Bone marrow (tissue), 2 donors: ENCODE measurements at places on chromosomes 5 and 9.

DNA sequence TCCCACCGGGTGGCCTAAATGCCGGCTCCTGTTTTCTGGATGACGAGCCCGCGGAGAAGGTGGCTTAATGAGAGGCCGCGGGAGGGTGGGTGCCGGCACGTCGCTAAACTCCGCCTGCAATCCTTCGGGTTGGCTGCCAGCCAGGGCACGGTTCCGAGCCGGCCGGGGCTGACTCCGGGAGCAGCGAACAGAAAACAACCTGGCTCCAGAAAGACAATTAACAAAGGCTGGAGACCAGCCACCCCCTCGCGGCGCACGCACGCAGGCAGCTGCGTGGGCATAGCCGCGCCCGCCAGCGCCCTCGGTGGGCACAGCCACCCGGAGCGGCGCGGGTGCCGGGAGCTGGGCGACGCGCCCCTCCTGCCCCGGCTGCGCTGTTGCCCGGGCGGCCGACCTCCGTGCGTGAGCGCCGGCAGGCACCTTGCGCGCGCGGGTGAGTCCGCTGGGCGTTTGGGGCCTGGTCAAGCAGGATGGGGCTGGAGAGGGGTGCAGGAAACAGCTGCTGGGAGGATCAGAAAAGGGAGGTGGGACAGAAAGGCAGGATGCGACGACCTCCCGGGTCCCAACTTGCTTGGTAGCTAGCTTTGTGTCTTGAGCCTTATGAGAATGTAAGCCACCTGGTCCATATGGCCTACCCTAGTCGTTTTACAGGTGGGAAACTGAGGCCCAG, at the start of gene ARHGEF37:
TSS of gene ARHGEF37 (plus strand) at position 307 of the 670 bp plus-strand sequence. CDS start 16,272 bp downstream, outside the sequence.
- DNase-seq: no peak

DNA sequence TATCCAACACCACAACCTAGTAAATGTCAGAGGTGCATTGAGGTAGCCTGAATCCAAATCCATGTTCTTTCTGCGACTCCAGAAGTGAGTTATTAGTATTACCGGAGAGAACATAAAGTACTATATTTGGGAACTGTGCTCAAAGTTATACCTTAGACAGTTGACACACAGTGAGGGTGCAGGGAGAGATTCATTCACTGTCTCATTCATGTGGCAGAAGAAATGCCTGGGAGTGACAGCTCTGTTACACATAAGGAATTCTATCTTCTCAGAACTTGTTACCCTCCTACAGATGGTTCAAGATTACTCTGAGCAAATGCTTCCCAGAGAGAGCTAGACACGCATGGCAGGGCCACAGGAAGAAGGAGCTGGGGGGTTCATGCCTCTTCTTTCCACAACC, 103.0 kb downstream of the ATP10B start:
- DNase-seq: no peak

DNA sequence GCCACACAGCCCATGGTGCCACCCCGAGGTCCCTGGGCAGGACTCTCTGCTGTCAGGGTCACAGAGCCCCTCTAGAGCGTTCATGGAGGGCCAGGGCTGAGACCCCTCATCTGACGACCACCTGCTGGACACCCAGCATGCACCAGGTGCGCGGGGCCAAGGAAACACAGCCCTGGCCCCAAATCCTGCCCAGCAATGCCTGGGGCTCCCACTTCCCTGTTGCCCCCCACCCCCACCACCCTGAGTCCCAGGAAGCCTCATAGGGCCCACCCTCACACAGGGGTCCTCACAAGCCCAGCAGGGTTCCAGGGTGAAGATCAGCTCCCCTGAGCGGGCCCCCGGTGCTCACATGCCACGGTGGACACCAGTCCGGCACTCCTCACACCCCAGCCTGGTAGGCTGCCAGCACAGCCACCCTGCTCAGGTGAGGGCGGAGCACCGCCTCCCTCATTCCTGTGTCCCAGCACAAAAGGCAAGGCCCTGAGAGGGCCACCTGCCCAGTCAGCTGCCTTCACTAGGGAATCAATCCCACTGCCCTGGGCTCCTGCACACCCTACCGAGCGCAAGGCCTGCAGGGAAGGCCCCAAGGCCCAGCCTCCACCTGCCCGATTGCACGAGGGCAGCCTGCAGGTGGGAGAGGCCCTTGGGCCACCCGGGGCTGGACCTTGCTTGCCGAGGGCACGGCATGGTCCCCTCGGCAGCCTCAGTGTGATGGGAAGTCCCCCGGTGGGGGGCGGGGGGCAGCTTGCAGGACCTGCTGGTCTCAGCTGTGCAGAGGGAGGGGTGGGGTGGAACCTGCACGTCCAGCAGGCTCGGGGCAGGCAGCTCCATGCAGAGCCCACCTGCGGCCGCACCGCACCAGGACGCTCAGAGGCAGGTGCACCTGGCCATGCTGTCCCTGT, 56.4 kb upstream of the UBAC1 start:
- DNase-seq: no peak

GRCh38 chr5:172606156-172606785, 34.8 kb upstream of the NEURL1B start:
- no peak for DNase-seq

GRCh38 chr5:109767184-109767995, 77.7 kb downstream of the MAN2A1 start:
- DNase-seq: no peak

GRCh38 chr5:8288334-8288733, 419.4 kb downstream of the MTRR start:
- DNase-seq: no peak

GRCh38 chr5:144315994-144316634, 145.4 kb downstream of the KCTD16 start:
- no peak for DNase-seq

DNA sequence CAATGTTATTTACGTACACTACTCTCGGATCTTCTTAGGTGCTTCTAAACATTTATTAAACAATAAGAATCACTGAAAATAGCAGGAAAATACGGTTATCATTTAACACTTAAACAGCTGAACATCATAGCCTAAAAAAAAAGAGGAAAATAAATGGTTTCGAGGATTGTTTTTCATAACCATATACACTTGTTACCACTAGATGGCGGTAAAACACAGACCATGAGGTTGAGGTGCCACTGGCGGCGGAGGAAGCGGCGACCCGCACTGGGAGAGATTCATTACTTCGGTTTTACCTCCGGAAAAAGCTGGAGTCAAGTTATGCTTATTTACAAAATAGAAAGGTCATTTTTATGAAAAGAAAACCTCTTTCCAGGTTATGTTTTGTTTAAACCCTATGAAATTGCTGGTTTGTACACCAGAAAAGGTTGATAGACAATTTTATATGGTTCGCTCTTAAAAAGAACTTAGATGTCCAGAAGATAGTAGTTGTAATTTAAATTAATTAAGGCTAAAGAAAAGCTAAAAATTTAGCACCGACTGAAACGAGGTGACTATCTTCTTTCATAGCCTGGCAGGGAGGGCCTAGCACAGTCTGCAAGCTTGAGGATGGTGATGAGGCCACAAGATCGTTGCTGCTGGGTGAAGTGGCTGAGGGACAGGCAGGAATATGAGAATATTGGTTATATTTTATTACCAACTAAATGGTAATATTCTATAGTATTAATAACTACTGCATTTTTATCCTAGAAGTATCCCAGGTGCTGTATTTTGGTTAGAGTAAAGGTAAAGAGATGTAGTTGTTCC, 605.7 kb downstream of the RAB3C start:
- DNase-seq: no peak

DNA sequence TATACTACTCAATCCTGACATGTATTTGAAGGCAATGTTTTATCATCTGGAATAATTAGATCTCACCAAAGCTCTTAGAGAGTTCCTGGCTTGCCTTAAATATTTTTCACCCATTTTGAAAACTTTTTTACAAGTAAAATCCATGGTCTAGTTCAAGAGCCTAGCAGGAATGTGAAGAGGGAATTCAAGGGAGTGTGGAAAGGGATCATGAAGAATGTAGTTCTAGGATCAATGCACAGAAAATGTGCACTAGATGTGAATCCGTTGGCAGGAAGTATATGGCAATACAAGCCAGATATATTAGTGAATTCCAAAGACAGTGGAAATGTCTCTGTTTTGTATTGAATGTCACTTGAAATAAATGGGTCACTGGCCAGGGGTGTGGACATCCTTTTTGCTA, 167.9 kb upstream of the MOCS2 start:
- no peak for DNase-seq

GRCh38 chr9:86792136-86792535, 155.2 kb downstream of the GAS1 start:
- DNase-seq: no peak

- no peak for DNase-seq
These were observed 13.9 kb downstream of the SUSD3 start for GRCh38 chr9:93072383-93072795.

GRCh38 chr9:4417578-4418325, 72.5 kb upstream of the SLC1A1 start:
- no peak for DNase-seq

DNA sequence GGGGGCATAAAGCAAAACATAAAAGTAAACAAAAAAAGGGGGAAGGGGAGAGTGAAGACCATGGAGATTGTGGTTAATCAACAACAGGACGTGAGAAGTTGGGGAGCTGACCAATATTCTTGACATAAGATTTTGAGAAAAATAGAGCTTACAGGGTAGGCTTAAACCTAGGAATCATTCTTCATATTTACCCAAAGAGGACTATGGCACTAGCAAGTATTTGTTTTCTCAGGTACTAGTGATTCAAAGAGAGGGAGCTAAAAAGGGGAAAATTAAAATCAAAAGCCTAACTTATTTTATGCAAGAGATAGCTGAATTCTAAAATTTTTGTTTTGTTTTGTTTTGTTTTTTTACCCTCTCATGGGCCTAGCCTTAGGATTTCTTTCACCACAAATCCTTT, 427.5 kb downstream of the PIK3R1 start:
- DNase-seq: no peak

GRCh38 chr9:2742214-2742613, 24.9 kb downstream of the KCNV2 start:
- DNase-seq: no peak

- no peak for DNase-seq
These were observed 50.8 kb downstream of the ITGA1 start for GRCh38 chr5:52838326-52839015.

DNA sequence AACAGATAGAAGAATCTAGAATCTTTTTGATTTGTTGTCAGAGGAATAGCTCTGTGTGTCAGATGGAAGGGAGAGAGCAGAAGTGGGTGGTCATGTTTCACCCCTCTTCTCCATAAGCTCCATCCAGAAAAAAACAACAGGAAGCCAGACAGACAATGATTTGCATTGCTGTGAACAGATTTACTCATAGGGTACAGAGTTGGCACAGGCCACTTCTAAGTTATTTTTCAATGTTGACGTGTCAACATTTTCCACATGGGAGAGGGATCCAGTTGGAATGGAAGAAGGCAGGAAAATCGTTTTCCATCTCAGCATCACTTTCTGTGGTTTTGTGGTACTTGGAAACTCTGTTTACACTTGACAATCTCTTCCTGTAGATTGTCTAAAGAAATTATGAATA, 86.7 kb downstream of the INSYN2B start:
- DNase-seq: no peak

- no peak for DNase-seq
These were observed 62.1 kb upstream of the CPEB4 start for GRCh38 chr5:173826086-173826427.

- no peak for DNase-seq
These were observed 92.2 kb upstream of the MOCS2 start for GRCh38 chr5:53201746-53202145.

- DNase-seq: no peak
These were observed 13.0 kb upstream of the TMEFF1 start for GRCh38 chr9:100459963-100460362.

- no peak for DNase-seq
These were observed 346.8 kb downstream of the PIK3R1 start for GRCh38 chr5:68562308-68562707.

- no peak for DNase-seq
These were observed 33.8 kb upstream of the COL15A1 start for GRCh38 chr9:98909935-98910334.

DNA sequence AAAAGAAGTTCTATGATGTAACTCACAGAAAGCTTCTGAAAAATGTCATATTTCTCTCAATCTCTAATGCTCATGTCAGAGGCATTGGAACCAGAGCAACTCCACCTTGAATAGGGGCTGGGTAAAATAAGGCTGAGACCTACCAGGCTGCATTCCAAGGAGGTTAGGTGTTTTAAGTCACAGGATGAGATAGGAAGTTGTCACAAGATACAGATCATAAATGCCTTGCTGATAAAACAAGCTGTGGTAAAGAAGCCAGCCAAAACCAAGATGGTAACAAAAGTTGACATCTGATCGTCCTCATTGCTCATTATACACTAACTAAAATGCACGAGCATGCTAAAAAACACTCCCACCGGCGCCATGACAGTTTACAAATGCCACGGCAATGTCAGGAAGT, 411.1 kb upstream of the GRIA1 start:
- DNase-seq: no peak

GRCh38 chr9:117413346-117414219, 1.3 kb downstream of the ASTN2 start:
- DNase-seq: no peak

DNA sequence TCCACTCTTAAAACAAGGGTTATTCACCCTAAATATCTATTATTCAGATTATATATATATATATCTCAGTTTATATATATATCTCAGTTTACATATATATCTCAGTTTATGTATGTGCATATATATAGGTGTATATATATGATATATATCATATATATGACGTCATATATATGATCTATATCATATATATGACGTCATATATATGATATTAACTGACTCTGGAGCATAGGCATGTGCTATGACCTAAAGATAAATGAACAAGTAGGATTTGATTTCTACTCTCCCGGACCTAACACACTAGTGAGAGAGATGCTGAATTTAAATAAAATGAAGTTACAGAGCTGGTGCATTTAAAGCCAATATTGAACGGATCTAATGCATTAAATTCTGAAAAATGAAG, 174.3 kb downstream of the CDH9 start:
- DNase-seq: no peak

- DNase-seq: no peak
These were observed 128.2 kb upstream of the SEMA6A start for GRCh38 chr5:116702776-116703175.

DNA sequence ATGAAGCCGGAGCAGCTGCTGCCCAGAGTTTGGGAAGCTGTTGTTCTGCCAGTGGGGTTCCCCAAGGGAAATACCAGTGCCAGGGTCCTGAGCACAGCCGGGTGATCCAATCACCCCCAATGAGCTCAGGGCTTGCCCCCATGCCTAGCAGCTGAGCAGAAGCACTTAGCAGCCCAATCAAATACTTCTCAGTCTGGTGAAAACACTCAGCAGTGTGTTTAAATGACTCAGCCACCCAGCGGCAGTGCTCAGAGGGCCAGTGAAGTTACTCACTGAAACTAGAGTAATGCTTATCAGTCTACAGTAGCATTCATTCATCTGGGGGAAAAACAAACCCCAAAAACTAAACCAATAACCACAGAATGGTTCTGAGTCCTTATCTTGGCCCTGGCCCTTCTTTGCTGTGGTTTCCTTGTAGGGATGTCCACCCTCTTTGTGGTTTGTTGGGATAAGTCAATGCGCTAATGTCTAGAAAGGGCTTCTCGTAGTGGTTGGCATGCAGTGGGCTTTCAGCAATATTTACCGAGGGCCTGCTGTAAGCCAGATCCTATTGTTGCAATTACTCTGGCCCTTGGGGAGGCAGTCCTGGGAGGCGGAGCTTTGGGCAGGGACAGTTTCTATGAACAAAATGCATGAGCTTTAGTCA, 43.1 kb downstream of the LHX2 start:
- DNase-seq: no peak
